ENCODE measurements at places on chromosomes 2 and 18.

- peak; percentile 74 for DNase-seq
These were observed 61.4 kb upstream of the ASAP2 start for GRCh38 chr2:9145109-9145751.

DNA sequence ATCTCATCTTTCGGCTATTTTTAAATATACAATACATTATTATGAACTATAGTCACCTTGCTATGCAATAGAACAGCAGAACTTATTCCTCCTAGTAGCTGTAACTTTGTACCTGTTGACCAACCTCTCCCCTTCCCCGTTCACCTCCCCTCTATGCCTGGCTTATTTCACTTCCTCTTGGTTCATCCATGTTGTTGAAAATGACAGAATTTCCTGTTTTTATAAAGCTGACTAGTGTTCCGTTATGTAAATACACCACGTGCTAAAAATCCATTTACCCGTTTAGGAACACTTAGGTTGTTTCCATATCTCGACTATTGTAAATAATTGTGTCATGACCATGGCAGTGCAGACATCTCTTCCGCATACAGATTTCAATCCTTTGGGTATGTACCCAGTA lies 10.3 kb downstream of the ALPI start:
- no peak for DNase-seq

- no peak for DNase-seq
These were observed 125.8 kb downstream of the C1D start for GRCh38 chr2:67936969-67937368.

GRCh38 chr2:151020411-151020810 lies 241.3 kb downstream of the RBM43 start:
- DNase-seq = no peak
